ENCODE measurements at places on chromosomes 5 and 9. TPM values are rescaled to one million over a fixed set of nuclear protein-coding genes. Genes with fewer than 3 reads are reported as not detected.

- no peak for DNase-seq
These were observed 25.1 kb upstream of the IRX2 start for GRCh38 chr5:2776337-2777302.

IFNA8 gene
- not detected for total RNA-seq

DNA sequence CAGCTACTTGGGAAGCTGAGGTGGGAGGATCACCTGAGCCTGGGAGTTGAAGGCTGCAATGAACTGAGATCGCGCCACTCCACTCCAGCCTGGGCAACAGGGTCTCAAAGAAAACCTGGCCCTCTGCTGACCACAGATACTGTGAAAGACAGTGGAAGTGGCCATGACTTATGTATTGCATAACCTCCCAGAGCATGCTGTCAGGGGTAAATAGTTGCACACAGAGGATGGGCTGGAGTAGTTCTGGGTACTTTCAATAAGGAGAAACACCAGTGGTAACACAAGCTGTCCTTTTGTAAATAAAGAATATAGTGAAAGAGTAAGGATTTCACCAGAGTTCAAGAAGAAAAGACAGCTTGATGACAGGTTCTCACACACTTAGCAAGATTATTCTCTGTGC, 1.8 kb downstream of the ACER2 start:
- no peak for DNase-seq

TMC1 gene
- 0.06 TPM for total RNA-seq

- no peak for DNase-seq
These were observed 18.4 kb downstream of the NDUFS4 start for GRCh38 chr5:53578854-53579253.

LRRC70 gene
- total RNA-seq = 0.71 TPM

DNA sequence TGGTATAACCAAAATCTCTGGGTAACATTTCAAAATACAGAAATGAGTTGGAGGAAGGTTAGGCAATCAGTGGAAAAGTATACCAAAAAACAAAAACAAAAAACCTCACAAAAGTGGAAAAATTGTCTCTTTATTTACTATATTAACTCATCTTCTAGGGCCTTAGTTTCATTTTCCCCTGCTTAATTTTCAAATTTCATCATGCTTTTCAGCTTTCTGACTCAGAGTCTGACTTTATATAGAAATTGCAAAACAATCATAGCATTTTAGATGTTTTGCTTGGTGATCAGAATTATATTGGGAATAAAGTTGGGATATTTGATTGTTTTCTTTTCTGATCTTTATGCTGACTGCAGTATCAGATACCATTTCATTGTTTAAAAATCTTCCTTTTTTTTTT, 257.0 kb upstream of the PRR16 start:
- DNase-seq = no peak

GRCh38 chr5:76808141-76808691, 10.6 kb upstream of the F2RL1 start:
- no peak for DNase-seq

PPIC gene
- total RNA-seq = 133 TPM

DNA sequence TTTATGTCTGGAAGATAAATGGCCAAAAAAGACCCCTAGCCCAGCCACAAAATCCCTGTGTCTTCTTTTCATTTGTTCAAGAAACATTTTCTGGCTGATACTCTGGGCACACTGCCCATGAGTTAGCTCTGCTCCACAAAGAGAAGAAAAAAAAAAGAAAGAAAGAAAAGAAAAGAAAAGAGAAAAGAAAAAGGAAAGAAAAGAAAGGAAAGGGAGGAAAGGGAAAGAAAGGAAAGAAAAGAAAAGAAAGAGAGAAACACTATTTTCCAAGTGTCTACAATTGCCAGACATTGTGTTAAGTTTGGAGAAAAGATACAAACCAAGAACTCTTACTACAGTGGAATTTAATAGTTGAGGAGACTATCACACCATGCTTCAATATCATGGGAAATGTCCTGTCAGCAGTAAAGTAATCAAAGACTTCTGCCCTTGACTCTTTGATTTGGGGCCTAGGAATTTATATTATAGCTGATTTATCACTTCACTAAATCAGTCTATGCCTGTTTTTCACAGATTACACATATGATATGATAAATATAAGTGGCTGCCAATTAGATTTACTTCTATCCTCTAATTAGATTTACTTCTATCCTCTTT, 3.0 kb downstream of the TRMO start:
- no peak for DNase-seq

GTF3C4 gene
- 10.9 TPM for total RNA-seq
